Right kidney (tissue), 9 donors: ENCODE measurements at places on chromosomes 6 and 20.

GRCh38 chr20:655726-656624, 3.0 kb upstream of the SRXN1 start:
- no peak for DNase-seq

- DNase-seq = no peak
These were observed 5.6 kb downstream of the SLC17A5 start for GRCh38 chr6:73648166-73648565.

DNA sequence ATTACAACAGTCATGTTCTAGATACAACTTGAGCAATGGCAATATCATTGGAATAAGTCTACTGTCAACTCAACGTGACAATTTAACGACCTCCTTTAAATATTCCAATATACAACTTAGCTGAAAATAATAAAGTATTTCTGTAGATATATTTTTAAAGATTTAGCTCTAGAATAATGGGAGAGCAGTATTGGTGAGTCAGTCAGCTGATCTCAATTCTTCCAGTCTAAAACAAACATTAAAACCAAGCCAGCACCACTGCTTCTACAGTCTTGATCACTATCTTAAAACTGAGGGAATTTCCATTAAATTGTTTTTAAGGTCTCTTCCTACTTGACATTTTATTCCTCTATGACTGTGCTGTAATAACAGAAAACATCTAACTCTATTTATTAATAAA, 38.2 kb downstream of the NOL7 start:
- DNase-seq = no peak

DNA sequence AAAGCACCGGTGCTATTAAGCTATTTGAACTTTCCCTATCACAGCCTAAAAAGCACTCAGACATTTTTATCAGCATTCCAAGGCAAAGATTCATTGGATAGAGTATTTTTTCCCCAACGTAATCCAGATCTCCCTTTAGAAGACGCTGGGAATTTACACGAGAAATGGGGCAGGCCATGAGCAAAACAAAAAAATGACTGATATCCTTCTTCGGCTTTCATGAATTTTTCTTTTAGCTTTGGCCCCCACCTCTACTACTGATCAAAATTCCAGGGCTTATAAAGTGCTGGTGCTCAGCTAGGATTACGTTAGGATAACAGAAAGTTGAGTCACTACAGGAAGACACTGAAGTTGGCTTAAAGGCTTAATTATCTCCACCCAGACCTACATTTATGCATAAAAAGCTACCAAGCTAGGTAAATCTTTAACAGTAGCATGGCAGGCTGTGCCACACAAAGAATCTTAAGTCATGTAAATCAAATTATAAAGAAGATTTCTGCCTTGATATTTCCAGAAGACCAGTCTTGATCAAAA, 418.5 kb upstream of the BTBD3 start:
- DNase-seq = no peak

DNA sequence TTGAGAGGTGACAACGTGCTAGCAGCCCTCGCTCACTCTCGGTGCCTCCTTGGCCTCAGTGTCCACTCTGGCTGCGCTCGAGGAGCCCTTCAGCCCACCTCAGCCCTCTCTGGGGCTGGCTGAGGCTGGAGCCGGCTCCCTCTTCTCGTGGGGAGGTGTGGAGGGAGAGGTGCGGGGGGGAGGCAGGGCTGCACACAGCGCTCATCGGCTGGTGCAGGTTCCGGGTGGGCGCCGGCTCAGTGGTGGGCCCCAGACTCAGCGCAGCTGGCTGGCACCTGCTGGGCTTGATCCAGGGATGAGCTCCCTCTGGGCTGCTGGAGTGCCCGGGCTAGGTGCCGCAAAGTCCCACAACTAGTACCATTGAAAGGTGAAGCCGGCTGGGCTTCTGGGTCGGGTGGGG, 957.8 kb upstream of the GJE1 start:
- DNase-seq = no peak
